HCEC 1CT (cell line): ENCODE measurements at places on chromosomes 3 and 15.

- DNase-seq: no peak
Observed at GRCh38 chr3:38824349-38824748, 8.3 kb upstream of the SCN10A start.

- DNase-seq: peak; percentile 66
Observed at GRCh38 chr15:38252481-38253350, at the start of gene SPRED1. TSS of gene SPRED1 (plus strand) at chr15:38252836. CDS start at chr15:38253186, 350 bp downstream.

GRCh38 chr3:143099690-143100089 is 19.9 kb upstream of the CHST2 start:
- no peak for DNase-seq

- DNase-seq: no peak
Observed at GRCh38 chr3:110752307-110752706, 319.3 kb upstream of the NECTIN3 start.

GRCh38 chr15:84764989-84765388 is 16.6 kb downstream of the ZNF592 start:
- DNase-seq: no peak

GRCh38 chr15:45993508-45993907 is 358.7 kb downstream of the SQOR start:
- DNase-seq: no peak

- no peak for DNase-seq
Observed at GRCh38 chr3:120640231-120640630, 41.8 kb downstream of the HGD start.

GRCh38 chr15:65232520-65232919 is 21.2 kb upstream of the CILP start:
- no peak for DNase-seq

GRCh38 chr15:87228460-87228859 is 1028.1 kb downstream of the NTRK3 start:
- no peak for DNase-seq

DNA sequence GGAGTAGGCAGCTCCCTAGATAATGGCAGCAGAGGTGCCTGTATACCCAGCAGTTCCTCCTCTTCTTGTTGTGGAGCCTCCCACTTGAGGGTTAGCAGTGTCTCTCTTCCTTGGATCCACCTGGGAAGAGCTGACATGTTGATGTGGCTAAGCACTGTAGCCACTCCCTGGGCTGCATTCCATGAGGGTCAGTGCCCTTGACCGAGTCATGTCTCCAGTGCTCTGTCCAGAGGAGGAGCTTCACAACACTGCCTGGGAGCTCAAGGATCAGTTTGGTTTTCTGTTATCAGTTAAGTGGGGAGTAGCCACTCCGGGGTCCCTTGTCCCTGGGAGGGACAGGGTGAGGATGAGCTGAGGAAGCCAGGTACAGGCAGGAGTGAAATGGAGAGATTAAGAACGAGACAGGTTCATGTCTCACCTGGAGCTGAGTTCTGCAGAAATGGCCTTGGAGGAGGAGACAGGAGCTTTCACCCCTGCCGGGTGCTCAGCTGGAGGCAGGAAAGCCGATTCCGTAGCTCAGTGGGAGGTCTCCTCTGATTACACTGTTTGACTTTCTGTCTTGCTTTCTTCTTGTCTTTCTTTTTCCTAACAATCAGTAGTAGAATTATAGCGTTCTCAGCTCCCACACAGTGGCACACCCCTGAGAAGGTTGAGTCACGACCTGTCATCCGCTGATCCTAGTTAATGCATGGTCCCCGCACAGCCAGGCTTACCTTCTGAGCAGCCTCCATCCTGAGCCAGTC is 57.9 kb upstream of the SEC22A start:
- DNase-seq: peak; percentile 8

DNA sequence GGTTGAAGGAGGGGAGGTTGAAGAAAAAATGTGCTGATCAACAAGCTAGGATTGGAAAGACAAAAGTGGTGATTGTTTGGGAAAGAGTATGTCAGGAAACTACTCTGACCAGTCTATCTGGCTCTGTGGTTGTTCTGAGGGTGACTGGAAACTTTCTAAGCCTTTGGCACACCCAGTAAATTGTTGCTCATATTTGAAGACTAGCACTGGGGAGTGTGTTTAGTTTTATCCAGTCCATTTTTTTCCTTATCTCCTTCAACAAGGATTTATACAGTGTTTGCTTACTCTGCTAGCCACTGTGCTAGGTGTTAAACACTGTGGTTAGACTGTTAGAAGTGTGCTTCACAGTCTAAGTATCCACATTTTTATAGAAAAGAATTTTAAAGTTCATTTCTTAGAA is 28.8 kb downstream of the PPM1L start:
- no peak for DNase-seq

DNA sequence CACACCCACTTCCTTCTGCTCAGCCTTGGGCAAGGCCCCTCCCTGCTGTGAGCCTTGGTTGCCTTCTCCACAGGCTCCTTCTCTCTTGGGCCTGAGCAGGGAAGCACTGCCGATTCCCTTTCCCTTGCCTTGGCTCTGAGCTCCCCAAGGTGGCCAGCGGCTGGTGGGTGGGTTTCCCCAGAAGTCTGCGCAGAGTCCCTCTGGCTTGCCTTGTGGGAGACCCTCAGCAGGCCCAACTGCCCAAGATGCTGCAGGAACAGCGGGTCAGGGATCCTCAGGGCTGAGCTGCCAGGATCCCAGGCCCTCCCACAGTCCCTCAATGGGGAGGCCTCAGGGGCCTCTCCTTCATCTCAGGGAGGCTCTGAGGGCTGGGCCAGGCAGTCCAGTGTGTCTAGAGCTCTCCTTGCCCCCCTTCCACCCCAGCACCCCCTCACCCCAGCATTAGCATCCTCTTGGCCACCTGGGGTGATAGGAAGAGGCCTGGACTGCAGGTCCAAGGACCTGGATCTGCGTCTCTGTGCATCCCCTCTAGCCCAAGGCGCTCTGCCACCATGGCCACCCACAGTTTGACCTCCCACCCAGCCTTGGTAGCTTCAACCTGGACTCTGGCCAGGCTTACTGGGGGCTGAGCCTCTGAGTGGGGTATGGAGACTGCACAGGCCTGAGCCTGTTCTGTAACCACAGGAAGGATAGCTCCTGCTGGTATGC is 68.6 kb downstream of the EXOG start:
- no peak for DNase-seq

- DNase-seq: peak; percentile 42
Observed at GRCh38 chr15:64686130-64686735, 89.2 kb downstream of the RBPMS2 start.

- DNase-seq: no peak
Observed at GRCh38 chr3:113275583-113275928, 64.2 kb downstream of the BOC start.

DNA sequence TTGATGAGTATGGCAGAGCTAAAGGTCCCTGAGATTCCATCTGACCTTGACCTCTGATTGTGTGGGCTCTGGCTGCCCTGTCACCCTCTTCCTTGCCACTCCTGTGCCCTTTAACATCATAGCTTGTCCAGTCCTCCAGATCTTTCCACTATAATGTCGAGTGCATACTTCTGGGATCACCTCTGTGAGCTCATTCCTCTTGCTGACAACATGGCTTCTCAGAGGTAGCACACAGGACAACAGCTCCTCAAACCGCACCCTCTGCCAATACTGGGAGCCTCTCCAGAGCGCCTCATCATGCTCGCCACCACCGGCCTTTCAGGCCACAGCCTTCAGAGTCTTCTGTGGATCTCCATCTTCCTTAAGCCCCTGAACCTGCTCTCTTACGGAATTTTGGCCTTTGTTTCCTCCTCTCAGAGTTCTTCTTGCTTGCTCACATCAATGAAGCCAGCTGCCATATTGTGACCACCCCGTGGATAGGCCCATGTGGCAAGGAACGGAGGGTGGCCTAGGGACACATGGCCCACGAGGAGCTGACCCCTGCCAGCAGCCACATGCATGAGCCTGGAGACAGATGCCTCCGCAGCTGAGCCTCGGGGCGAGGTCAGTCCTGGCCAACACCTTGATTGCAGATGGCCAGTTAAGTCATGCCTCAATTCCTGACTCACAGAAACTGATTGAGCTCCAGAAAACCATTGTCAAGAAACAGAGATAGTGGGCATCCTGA is 31.1 kb downstream of the PLA2G4D start:
- DNase-seq: no peak

DNA sequence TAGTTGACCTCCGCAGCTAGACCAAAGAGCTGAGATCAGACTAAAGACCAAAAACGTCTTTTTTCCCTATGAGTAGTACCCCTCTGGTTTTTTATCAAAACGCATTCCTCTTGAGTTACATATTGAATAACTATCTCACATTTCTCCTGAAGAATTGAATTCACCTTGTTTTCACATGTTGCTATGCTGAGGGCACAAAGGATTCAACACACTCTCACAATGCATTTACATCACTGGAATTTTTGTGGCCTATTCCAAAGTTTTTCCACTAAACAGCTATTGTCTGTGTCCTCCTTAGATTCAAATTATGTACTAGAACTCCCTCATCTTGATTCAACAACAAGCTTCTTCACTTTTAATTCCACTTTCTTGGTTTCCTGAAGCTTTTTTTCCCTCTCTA is 112.5 kb downstream of the RSL24D1 start:
- DNase-seq: no peak

- DNase-seq: peak; percentile 85
Observed at GRCh38 chr3:124832782-124833709, 54.1 kb downstream of the ITGB5 start.

DNA sequence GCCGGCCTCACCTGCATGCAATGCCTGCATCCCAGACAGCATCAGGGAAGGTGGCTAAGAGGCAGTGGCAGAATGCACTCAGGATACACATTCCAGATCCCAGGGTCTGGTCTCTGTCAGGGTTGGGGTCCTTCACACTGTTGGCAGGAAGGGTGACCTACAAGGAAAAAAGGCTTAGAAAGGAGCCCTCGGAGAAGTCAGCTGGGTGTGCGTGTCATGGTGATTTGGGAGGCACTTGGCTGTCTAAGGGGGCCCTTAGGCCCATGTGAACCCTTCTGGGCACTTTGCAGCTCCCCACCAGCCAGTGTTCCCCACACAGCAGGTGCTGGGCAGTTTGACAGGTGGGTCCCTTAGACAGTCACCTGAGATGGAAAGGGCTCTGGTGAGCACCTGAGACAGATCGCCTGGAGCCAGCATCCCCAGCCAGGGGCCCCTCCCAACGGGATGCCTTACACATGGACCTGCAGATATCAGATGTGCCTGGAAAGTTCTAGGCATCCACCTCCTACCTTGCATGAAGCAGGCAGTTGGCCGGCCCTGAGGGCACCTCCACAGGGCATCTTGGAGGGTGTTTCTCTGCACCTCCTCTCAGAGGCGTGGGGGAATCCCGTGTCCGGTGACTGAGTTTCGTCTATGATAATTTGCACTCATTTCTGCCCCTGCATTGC is 131.6 kb downstream of the LRRK1 start:
- no peak for DNase-seq

DNA sequence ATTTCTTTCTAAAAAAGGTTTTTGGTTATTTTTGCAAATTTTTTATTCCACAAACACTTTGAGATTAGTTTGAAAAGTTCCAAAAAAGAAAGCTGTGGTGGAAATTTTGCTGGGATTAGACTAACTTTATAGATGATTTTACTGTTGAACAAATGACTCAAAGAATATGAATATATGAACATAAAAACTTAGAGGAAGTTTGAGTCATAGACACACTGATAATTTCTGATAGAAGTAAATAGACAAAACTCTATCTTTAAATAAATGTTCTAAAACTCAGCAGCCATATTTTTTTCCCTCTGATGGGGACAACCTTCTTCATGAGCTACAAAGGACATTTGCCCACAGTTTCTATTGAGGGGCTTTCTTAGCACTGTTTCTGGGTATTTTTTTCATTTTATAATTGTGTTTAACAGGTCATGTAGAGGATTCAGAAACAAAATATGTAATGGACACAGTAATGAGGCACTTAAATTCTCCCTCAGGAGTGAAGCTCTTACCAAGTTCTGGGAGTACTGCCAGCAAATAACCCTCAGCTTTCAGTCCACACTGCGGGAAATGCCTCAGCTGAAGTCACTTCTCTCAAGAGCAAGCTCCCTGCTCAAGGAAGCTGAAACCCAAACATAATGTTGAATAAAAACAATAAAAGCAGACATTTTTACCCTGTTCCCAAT is 157.6 kb downstream of the NFKBIZ start:
- DNase-seq: peak; percentile 93

DNA sequence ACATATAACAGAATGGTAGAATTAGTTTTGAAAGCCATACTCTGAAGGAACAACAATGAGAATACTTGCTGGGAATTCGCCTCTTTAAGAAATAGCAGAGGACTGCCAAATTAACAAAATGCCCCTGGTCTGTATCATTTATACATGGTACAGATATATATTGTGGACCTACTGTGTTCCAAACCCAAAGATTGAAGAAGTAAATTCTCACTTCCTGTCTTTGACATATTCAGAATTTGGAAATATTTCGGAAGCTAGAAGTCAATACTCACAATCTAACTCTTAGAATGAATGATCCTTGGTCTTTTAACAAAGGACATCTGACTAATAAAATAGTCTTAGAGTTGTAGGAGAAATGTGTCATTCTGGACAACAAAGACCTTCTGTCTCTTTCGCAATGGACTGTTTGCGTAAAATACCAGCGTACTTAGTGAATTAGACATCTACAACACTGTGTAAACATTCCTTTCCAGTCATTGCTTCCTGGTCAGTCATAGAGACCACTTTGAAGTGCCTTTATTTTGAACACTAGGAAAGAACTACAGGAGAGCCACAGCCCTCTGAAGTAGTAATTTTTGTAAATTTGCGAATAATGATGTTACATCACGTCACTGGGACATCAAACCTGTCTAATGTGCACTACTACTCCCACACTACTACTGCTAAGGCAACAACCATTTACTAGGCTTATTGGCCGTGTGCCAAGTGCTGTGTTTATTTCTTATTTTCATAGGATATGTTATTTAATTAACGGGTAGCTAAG is 68.0 kb downstream of the CHL1 start:
- peak; percentile 89 for DNase-seq

- DNase-seq: no peak
Observed at GRCh38 chr15:48757661-48758060, 53.2 kb downstream of the CEP152 start.

DNA sequence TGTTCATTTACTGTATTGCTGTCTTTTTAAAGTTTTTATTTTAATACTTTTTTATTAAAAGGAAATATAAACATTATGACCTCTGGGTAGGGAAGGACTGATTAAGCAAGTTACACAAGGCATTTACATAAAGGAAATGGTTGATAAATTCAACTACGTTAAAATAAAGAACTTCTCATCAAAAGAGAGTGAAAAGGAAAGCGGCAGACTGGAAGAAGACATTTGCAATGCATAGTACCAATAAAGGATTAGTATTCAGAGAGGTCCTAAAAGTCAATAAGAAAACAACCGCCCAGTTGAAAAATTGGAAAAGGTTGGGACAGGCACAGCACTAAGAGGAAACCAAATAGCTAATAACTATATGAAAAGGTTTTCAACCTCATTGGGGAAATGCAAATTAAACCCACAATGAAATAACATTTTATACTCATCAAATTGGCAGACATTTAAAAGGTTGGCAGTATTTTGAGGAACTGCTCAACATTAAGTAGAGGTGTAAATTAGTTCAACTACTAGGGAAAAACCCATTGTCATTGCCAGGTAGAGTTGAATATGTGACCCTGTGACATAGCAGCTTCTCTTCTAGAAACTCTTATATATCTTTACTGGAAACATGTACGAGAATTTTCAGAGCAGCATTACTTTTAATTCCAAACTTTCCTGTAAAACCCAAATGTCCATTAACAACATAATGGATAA is 9.5 kb downstream of the PDE8A start:
- DNase-seq: no peak

- no peak for DNase-seq
Observed at GRCh38 chr15:100291106-100291505, 50.7 kb downstream of the ADAMTS17 start.
